ENCODE measurements at places on chromosomes 5 and 9.

- DNase-seq, result no peak
Measured at GRCh38 chr5:81303563-81303962, 2.2 kb downstream of the ZCCHC9 start.

- peak; percentile 57 for DNase-seq
Measured at GRCh38 chr9:37413311-37413710, 9.2 kb upstream of the GRHPR start.

DNA sequence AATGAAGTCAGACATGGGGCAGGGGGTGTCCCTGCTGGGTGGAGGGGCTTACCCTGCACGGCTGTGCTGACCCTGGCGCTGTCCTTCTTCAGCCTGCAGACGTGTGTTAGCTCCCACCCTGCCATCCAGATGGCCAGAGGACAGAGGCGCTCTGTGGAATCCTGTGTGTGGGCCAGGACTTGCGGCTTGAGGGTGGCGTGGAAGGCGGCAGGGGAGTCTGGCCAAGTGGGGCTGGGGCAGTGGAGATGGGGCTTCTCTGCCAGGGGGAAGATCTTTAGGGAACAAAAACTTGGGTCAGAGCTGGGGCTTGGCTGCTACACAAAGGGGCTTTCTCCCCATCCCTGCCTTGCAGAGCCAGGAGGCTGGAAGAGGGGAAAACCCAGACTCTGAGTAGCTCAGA is 46.5 kb upstream of the SYNPO start:
- peak; percentile 69 for DNase-seq

DNA sequence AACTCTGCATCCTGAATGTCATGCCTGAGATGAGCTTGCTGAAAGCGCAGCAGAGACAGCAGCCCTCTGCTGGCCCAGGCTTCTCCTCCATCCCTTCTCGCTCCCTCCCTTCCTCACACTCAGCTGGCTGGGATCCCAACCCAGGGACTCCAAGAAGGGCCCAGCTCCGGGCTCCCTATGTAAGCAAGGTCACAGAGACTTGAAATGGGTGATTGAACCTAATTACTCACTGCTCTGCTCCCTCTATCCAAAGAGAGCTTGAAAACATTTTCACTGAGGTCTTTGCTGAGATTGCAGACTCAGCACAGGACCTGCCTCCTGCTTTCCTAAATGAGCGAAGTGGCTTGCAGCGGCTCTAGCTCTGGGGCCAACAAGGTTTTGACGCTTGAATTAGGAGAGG is 42.8 kb downstream of the RAPGEF1 start:
- DNase-seq, result no peak

GRCh38 chr5:62689599-62690368 is 111.2 kb downstream of the LRRC70 start:
- DNase-seq, result no peak

DNA sequence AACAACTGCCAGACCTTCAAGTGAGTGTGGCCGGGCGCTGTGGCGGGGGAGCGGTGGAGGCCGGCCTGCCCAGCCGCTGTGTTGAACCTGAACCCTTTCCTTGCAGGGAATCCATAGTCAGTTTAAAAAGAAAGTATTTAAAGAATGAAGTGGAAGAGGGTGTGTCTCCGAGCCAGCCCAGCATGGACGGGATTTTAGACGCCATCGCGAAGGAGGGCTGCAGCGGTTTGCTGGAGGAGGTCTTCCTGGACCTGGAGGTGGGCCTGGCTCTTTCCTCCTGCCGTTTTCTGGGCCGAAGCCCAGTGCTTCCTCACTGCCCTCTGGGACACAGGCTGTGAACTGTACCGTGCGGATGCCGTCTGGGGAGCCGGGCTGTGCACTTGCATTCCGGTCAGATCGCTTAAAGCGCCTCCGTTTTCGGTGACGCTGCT is 19.1 kb downstream of the EXOC3 start:
- DNase-seq, result peak; percentile 59

GRCh38 chr9:68489646-68490045 is 51.0 kb downstream of the TMEM252 start:
- DNase-seq, result no peak

GRCh38 chr9:115034801-115035200 is 83.2 kb downstream of the TNC start:
- DNase-seq, result no peak

- no peak for DNase-seq
Measured at GRCh38 chr9:70438341-70438928, 24.0 kb upstream of the KLF9 start.

DNA sequence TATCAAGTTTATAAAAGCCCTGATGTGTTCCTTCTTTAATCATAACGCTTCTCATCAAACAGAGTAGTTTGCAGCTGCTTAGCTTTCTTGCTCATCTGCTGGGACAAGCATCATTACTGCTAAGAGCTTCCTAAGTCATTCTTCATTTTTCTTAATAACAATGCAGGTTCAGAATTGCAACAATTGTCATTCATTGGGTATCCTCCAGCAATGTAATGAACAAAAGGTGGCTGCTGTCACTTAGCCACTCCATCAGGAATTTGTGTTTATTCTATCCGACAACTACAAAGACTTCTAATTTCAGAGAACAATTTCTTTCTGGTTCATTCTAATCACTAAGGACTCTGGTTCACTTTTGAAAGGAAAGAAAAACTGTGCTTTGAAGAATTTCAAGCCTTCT is 836.7 kb upstream of the CDH10 start:
- no peak for DNase-seq

DNA sequence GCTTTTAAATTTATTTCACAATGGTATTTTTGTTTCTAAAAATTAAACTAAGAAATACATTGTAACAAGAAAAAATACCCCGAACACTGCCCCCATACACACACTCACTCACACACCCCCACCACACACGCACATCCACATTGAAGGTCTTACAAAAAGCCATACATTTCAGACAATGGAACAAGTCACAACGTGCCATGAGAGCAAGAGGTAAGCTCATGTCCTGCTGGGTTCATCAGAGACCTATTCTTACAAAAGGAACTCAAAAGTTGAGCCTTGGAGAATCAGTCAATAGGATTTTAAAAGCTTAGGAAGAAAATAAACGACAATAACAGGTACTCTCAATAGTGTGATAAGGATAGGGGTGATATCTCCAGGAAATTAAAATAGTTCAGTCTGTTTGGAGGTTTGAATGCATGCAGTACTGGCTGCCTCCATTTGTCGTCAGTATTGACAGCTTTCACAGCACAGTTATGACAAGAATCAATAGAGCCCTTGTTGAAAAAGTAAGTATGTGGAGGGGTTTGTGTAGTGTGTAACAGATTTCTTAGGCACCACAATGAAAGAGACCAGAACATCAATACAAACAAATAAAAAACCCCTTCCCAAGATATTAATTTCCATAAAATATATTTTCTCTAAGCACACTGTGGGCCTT is 1826.2 kb upstream of the CDH6 start:
- DNase-seq, result no peak

DNA sequence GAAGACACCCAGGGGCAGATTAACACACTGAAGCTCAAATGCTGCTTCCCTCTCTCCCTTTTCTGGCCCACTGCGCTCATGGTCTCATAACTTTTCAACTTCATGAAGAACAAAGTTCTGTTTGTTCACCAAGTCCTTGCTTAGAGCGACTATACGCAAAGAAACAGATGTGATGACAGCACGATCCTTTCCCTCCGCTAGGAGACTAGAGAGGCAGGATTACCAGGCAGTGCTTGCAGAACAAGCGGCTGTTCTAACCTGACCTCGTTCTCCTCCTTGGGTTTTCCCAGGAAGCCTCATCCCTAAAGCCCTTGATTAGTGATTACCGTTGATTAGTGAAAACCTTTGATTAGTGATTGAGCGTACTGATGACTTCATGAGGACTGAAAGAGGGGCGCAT is 649.9 kb downstream of the IRX1 start:
- no peak for DNase-seq

- DNase-seq, result peak; percentile 98
Measured at GRCh38 chr5:128083033-128083810, at the start of gene SLC12A2. Gene SLC12A2, plus strand, starts transcription at chr5:128083766. Its CDS starts 189 bp downstream, at chr5:128083955.

DNA sequence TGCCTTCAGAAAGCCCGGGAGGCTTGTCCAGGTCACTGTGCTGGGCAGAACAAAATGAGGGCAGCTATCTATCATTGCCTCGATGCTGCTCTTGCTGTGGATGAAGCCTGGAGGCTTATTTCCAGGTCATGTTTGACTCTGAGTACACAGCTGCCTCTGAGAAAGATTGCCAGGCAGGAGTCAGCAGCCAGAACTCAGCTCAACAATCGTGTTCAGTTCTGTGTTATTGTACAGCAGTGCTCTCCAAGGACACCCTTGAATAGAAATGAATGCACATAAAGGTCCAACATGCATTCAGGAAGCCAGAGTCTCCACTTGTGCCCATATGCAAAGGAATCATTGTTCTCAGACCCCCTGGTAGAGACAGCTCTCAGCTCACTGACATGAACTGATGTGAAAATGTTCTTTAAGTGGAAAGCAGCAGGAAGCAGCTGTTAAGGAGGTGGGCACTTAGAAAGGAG is 61.7 kb upstream of the ZFR start:
- DNase-seq, result no peak

DNA sequence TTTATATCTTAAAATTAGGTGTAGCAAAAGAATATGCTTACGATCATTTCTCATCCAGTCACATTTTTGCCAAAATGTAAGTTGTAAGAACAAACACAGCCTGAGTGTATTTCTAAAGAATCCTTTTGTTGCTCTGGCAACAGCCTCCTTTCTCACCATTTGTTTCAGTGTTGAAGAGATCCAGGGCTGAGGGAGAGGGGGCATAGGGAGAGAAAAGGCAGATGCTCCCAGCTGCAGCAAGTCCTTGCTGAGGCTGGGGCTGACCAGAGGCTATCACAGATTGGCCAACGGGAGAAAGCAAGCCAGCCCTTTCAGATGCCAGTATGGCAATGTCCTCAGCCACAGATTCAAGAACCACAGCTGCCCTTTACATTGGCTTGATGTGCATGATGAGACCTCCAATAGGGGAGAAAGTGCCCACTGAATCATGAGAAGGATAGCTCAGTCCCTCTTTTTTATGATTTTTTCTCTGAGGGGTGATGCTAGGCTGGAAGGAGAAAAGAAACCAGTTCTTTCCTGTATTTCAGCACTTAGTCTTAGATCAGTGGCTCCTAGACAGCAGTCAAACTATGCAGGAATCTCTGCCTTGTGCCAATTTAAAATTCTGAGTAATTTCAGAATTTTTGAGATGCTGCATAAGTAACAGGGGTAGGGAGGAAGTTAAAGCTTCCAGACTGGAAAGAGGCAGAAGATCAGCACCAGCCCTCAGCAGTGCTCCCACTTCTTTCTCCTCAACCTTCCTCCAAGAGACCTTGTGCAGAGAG is 142.1 kb downstream of the LHFPL2 start:
- DNase-seq, result no peak

DNA sequence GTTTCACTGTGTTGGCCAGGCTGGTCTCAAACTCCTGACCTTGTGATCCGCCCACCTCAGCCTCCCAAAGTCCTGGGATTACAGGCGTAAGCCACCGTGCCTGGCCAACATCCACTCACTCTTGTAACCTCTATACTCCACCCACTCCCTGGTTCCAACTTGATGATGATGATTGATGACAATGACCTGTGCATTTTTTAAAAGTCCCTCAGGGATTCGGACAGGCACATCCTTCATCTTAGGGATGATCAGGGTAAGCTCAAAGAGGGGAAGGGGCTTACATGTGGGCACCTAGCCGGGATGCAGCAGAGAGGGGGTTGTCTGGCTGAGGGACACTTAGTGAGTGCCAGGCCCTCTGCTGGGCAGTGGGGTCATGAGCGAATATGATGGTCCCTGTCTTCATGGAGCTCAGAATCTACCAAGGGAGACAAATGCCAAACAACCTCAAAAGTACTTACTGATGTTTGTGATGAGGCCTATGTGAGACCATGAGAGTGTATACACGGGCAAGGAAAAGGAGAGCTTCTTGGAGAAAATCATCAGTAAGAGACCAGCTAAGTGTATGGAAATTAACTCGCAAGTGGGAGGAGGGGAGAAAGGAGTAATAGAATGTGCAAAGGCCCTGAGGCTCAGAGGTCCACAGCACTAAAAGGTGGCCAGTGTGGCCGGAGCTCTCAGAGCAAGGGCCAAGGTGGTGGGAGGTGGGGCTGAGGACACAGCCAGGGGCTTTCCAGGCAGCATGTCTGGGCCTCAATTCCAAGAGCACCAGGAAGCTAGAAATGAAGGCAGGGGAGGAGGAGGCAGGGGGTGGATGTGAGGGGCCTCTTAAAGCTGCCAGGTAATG is 27.4 kb downstream of the LHX2 start:
- DNase-seq, result peak; percentile 48

DNA sequence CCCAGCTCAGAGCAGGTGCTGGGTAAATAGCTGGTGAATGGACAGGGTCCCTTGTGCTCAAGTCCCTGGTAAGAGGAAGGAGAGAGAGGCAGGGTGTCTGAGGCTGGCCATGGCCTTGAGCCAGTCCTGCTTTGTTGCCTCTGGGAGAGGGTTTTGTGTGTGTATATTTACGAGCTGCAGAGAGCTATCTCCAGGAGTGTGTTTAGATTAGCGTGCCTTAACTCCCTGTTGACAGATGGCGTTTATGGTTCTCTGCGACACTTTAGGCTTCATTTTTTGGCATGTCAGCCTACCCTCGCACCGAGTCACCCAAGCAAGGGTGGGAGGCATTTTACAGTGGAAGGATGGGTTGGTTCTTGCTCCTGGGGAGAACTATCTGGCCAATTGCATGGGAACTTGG is 22.2 kb downstream of the HMCN2 start:
- DNase-seq, result no peak

- peak; percentile 21 for DNase-seq
Measured at GRCh38 chr5:141517880-141518617, 29.2 kb downstream of the PCDHGC5 start.

- no peak for DNase-seq
Measured at GRCh38 chr9:79408617-79409016, 163.1 kb upstream of the TLE4 start.

DNA sequence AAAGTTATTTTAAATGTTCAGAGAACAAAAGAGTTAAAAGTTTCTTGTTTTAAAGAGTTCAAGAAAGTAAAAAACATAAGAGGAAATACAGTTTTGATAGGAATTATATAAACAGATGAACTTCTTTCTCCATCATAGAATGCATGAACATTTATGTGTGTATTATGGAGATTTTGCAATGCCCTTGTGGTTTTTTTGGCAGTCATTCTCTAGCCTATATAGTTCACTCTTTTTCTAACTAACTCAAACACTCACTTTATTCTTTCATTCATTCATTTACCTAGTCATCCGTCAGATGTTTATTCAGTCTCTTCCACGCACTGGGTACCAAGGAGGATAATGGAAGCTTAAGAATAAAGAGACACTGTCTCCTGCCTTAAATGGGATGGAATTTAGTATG is 195.9 kb upstream of the VLDLR start:
- DNase-seq, result no peak

GRCh38 chr9:113992276-113992951 is 85.7 kb downstream of the AMBP start:
- peak; percentile 86 for DNase-seq

DNA sequence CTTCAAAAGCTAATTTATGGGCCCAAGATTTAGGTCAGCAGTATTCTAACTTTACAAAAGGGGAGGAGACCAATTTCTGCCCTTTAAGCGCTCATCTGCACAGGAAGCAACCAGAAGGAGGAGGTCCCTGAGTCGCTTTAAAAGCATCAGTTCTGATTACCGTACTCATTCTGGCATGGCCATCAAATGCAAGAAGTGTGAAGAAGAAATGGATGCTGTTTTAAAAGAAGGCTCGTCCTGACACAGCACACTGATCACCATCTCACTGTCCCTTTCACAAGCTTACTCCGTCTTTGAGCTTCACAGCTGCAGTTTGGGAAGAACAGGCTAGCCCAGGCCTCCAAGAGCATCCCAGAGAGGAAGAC is 17.5 kb downstream of the ZNF608 start:
- no peak for DNase-seq
